ENCODE measurements at places on chromosomes 16 and 17. TPM values are rescaled to one million over a fixed set of nuclear protein-coding genes. Genes with fewer than 3 reads are reported as not detected.

Gene PYDC1
- not detected for total RNA-seq

Gene ZNRF1
- total RNA-seq, result 9.9 TPM

Gene EVPLL
- 0.24 TPM for total RNA-seq

Gene TEKT1
- 0.72 TPM for total RNA-seq

Gene NAE1
- total RNA-seq, result 40.4 TPM

Gene RNF43
- total RNA-seq, result 3.6 TPM

Gene TEX14
- not detected for total RNA-seq

Gene FBXW10B
- 2.4 TPM for total RNA-seq

Gene SSTR5
- total RNA-seq, result not detected

Gene MT4
- total RNA-seq, result not detected

Gene TSPOAP1
- total RNA-seq, result 18.1 TPM

Gene IRX3
- total RNA-seq, result 0.96 TPM

Gene MAP2K6
- total RNA-seq, result 7.9 TPM

Gene MYADML2
- 0.72 TPM for total RNA-seq
